ENCODE measurements at places on chromosomes 6 and 20.

- DNase-seq = no peak
Observed at GRCh38 chr6:122696079-122696478, 83.4 kb upstream of the FABP7 start.

- DNase-seq = peak; percentile 10
Observed at GRCh38 chr20:4633780-4634179, 87.9 kb upstream of the PRND start.

- DNase-seq = no peak
Observed at GRCh38 chr20:39309458-39309857, 347.3 kb downstream of the DHX35 start.

GRCh38 chr6:128007658-128008057 is 106.8 kb upstream of the THEMIS start:
- no peak for DNase-seq

DNA sequence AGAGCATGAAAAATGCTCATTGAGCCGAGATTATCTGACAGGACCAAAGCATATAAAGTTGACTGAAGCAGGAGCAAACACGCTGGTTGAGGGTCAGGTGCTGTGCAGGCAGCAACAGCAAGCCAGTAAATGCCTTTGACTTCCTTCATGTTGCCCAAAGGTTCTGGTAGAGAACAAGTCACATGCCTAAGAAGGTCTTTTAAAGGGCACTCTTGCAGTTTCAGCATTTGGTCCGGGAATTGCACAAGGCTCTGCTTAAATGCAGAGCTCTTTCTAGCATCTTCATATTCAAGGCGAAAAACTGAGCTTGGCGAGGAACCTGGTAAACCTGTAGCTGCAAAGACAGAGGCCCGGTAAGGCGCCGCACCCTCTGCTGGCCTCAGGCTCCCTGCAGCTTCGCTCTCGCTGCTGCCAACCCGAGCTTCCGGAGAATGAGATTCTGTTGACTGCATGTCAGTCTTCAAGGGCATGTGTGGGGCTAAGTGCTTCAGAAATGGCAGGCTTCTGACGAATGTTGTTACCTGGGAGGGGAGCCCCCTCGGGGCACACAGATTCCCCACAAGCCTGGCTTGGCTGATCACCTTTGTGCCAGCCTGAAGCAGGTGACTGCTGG is 205.2 kb downstream of the KIF16B start:
- DNase-seq = no peak

Data from GF-D8 (cell line).